ENCODE measurements at places on chromosomes 3 and 15.

- DNase-seq, result no peak
These were observed 11.6 kb upstream of the CHL1 start for GRCh38 chr3:184976-185375.

DNA sequence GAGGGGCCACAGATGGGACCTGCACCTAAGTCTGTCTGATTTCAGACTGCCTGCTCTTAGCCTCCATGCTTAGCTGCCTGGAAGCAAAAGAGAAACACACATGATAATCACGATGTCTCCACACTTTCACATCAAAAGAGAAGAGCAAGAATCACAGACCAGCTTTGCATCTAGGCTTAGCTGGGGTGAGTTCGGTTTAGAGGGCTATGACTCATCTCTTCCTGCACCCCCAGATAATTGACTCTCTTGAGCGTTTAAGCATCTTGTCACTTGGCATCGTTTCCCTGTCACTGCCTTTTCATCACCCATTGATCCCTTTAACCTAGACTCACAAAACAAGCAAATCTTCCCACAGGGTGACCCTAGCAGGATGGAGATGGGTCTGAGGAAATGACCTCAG, 124.0 kb downstream of the NTRK3 start:
- DNase-seq, result no peak

GRCh38 chr3:65170390-65171042, 482.7 kb upstream of the ADAMTS9 start:
- DNase-seq, result no peak

DNA sequence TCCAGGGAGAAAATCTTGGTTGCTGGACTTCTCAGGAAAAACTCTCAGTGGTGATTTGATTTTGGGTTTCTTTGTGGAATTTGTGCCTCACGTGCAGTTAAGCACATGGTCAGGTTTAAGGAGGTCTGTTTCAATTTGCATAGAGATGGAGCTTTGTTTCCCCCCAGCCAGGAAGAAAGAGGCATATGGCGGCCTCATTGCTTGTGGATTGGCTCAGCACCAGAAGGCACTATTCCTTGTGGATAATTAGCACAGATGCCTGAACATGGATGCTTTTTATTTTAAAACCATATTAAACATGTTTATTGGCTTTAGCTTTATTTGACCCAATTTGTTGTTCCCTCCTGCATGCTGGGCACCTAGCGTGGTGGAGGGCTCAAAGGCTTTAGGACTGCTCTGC, 125.1 kb upstream of the RGMA start:
- DNase-seq, result no peak

DNA sequence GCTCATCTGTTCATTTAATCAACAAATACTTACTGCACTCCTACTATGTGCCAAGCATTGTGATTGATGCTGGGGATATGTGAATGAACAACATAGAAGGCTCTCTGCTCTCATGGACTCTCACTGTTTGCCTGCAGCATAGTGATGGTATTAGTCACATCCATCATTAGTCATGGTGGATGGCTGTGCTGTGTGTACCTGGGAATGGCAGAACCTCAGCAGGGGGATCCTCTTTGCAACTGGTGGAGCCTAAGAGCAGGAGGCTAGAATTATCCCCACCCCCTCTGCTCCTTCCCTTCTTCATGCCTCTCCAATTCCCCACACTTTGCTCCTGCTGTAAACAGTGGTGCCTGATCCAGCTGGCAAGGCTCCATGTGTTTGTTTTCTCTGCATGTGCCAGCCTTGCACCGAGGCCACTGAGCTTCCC, 20.5 kb downstream of the BOC start:
- DNase-seq, result peak; percentile 74

GRCh38 chr3:54631516-54632325, 296.1 kb downstream of the LRTM1 start:
- no peak for DNase-seq

- no peak for DNase-seq
These were observed 216.3 kb downstream of the STAG1 start for GRCh38 chr3:136535906-136536305.

DNA sequence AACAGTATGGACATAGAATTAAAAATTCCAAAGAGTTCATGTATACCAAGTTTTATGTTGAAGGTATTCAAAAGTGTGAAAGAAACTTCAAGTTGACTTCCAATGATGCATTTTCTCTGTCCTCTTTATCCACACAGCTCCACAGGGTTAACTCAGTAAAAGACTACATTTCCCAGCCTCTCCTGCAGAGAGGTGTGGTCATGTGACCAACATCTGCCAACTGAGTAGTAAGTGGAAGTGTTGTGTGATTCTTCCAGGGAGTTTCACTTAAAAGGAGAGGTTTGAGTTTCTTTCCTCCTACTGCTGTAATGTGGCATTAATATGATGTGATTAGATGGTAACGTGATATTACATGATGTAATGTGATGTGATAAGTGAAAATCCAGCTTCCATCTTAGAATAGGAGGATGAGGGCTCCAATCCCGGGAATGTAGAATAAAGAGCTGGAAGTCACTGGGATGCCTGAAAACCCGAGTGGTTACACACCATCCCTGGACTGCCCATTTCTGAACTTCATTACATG, 280.6 kb downstream of the ARRDC4 start:
- no peak for DNase-seq

GRCh38 chr3:37540786-37541185, 320.9 kb upstream of the CTDSPL start:
- DNase-seq, result no peak

DNA sequence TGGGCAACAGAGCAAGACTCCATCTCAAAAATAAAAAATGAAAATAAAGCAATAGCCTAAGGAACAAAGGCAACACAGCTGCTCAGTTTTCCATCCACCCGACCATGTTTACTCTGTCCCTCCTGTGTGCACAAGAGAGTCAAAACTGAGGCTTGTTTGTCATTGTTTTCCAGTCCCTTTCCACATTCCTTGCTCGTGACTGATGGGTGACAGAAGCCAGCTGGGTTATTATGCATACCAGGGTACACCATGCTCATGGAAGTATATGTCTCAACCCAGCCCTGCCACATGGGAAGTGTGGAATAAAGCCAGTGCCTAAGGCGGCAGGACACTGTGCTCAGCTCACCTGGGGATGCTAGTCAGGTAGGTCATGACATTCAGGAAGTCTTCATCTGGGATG, 49.5 kb downstream of the MCF2L2 start:
- DNase-seq, result no peak

- no peak for DNase-seq
These were observed 33.1 kb downstream of the ARIH2 start for GRCh38 chr3:48951764-48952163.

GRCh38 chr3:17983106-17983505, 240.7 kb upstream of the TBC1D5 start:
- no peak for DNase-seq

DNA sequence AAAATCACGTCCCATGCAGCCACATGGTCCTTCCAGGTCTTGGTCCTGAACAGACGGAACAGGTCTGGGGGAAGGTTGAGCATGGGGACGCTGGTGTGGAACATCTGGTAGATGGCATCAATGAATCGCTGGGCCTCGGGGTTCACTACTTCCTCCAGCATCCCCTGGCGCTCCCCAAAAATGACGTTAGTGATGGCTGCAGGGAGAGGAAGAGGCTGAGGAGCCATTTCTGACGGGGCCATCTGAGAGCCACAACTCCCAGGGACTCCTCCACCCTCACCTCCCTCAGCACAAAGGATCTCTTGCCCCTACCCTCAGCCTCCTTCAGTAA, 23.7 kb downstream of the CYP11A1 start:
- DNase-seq, result no peak

DNA sequence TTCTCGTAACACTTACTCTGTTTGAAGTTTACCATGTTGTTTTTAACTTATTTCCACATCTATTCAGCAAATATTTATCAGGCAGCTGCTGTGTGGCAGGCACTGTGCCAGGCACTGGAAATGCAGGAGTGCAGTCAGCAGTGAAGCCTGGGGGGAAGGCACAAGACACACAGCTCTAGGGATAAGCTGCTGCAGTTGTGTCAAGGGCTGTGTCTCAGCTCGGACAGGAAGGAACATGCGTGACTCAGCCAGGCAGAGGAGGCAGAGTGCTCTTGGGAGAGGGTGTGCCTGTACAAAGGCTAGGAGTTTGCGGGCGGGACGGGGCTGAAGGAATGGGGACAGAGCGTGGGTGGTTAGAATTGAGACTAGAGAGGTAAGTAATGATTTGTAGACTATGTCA, 24.7 kb downstream of the LYSMD4 start:
- DNase-seq, result no peak

- no peak for DNase-seq
These were observed 37.1 kb downstream of the MYO5C start for GRCh38 chr15:52258461-52258860.

- no peak for DNase-seq
These were observed 86.9 kb upstream of the SATB1 start for GRCh38 chr3:18512007-18512406.

- DNase-seq, result no peak
These were observed 79.0 kb downstream of the SERPINI1 start for GRCh38 chr3:167814441-167814951.

Measured in HS-5 (cell line).